Foreskin keratinocyte (primary cell): ENCODE measurements at places on chromosomes 11 and 22.

- DNase-seq = no peak
These were observed 6.0 kb upstream of the PAK1 start for GRCh38 chr11:77479746-77480352.

GRCh38 chr11:1779806-1780699 is 16.3 kb upstream of the CTSD start:
- DNase-seq = no peak

GRCh38 chr11:66068154-66068821 is 1.8 kb upstream of the PACS1 start:
- no peak for DNase-seq

DNA sequence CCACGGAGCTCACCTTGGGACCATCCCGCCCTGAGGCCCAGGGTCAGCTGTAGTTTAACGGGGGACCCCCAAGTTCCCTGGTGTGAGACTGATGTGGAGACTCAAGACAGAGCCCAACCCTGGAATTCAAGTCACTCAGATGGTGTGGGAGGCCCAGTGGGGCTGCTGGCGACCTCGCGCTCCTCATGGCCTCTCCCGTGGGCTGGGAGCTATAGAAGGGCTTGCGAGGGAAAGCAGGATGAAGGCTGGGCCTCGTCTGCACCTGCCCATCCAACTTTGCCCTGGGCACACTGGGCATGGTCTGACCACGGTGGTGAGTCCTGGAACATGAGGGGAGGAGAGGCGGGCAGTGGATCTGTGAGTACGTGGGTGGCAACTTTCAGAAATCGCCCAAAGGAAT is 13.6 kb upstream of the TTLL12 start:
- no peak for DNase-seq

GRCh38 chr11:126561327-126561893 is 205.9 kb downstream of the ST3GAL4 start:
- DNase-seq = no peak

DNA sequence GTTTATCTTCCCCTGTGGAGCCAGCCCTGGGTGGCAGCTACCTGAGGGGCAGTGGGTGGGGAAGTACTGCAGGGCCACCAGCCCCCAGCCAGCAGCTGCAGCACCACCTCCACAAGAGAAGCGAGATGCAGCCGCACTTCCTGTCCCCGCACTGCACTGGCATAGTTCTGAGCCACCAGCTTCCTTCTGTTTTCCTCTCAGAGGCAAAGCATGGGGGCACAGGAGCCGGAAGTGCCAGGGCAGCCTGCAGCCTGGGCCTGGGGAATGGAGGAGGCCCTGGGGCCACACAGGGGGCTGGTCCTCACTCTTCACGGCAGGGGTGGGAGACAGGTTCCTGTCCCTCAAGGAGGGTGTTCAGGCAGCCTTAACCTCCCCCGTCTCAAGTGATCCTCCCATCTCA is 11.9 kb upstream of the SH3BP1 start:
- DNase-seq = no peak

DNA sequence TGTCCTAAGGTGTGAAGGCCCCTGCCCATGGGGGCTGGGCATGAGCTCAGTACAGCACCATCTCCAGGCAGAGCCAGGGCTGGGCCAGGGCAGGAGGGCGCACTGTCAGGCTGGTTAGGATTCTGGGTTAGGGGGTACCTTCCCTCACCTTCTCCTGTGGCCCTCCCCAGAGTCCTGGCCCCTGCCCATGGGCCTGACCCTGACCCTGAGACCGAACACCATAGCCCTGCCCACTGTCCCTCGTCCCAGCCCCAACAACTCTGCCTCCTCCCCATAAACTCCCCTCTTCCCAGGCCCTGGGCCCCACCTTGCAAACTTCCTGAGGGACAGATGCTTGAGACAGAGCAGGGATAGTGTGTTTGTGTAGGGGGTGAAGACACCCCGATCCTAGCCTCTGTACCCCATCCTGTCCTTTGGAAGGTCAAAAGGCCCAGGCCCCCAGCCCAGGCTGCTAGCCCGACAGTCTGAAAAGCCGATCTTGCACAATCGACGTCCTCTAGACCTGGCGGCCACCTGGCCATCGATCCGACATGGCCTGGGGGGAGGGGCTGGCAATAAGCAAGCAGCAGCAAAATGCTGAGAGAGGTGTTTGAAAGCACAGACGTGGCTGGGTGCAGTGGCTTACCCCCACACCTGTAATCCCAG is 2.7 kb upstream of the TMPRSS6 start:
- DNase-seq = no peak

GRCh38 chr11:46203746-46204145 is 73.7 kb upstream of the CREB3L1 start:
- DNase-seq = no peak

DNA sequence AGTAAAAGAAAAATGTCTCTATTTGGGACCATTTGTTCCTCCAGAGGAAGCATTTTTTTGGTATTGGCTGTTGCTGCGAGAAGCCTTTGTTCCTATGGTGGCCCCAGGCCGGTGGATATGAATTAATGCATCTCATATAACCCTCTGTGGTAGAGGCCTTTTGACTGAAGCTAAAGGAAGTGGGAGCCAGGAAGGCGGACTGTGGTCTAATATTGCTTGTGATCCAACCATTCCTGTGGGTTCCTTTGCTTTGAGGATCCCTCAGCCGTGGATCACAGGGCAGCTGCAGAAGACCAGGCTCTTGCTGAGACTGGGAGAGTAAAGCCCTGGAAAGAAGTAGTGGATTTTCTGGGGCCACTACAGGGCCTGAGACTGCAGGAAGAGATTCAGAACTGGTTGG is 68.3 kb upstream of the NAV2 start:
- no peak for DNase-seq

DNA sequence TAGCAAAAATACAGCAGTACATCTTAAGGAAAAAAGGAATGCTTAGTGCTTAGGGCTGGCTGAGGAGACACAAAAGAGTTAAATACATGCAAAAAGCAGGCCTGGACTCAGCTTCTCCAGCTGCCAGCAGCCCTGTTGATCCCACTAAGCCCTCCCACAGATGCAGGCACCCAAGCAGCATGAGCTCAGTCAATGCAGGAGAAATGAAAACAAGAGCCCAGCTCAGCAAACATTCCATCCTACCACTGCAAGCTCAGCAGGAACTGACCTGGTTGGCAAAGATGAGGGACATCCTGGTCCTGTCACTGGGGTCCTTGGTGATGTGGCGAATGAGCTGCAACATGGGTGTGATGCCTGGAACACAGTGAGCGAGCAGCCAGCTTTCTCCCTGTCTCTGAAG is 5.8 kb downstream of the CYB5R2 start:
- DNase-seq = no peak

DNA sequence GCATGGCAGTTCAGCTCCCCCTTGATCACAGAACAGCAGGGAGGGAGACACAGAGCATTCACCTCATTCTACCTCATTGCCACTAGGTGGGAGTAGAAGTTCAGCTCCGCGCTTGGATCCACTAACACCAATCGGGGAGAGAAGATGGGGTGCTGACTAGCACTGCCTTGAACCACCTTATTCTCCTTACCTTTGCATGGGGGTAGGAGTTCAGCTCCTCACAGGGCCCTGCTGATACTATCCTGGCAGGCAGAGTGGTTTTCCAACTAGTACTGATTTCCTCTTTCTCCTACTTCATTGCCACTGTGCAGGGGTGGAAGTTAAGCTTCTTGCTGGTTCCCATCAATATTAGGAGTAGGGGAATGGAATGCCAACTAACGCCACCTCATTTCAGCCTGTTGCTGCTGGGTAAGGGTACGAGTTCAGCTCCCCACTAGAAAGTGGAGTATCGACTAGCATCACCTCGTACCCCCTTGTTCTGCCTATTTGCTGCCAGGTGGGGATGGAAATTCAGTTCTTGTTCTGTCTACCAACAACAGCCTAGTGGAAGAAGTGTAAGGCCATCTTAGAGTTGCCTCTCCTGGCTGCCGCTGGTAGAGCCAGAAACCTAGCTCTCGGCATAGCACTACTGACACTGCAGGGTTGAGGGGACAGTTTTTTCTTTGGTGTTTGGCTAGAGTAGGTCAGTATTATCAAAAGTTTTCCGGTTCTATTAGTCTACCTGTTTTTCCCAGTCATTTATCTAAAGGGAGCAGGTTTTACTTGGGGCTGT is 550.9 kb upstream of the CCDC90B start:
- peak; percentile 38 for DNase-seq

DNA sequence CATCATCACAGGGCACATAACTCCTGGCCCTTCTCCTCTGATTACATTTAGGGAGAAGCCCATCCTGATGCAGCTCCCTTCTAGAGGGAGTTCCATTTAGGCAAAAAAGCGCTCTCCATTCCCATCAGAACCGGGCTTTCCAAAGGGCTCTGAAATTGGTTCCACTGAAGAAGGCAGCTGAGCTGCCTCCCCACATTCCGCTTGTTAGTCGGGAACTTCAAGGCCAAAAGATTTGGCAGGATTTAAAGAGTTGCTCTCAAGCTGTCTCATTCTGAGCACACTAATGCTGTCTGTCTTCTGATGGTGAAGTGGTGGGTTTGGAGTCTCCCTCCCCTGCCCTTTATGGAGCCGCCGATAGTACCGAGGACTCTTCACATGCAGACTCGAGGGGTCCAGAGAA is 26.6 kb upstream of the CABP7 start:
- DNase-seq = no peak

DNA sequence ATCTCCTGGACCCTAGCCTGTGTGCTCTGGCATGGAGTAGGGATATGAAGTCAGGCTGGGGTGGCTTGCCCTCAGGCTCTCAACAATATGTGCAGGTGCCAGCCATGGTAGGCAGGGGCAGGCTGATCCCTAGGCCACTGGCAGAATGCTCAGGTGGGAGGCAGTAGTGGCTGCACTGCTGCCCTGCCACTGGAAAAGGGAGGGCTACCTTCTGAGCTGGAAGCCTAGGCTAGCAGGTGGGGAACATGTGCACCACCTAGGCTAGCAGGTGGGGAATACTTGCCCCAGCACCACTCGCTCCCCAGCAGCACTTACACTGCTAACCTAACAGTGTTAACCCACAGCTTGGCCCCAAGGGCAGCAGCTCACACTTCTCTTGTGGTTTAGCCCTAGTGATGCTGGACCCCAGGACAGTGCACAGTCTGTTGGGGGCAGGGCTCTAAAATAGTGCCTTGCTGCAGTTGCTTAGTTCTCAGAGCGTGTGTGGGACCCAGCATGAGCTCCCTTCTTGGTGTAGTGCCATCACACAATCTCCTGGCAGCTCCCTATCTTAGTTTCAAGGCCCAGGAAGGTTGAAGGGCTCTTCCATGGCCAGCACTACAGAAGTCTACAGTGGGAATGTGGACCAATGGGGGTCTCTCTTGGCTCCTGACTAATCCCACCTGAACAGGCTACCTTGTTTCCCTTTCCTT is 130.8 kb downstream of the FCHSD2 start:
- no peak for DNase-seq
